Natural killer cell (primary cell): ENCODE measurements at places on chromosomes 6 and 20. TPM values are rescaled to one million over a fixed set of nuclear protein-coding genes. Genes with fewer than 3 reads are reported as not detected.

Gene OR2H2
- total RNA-seq, result not detected

Gene MBOAT1
- 5.2 TPM for total RNA-seq

- no peak for DNase-seq
- no peak overlapping the region for H3K27ac ChIP-seq
- no peaks in the 10 kb centered on the region for H3K27me3 ChIP-seq
- H3K4me3 ChIP-seq, result no peak overlapping the region
- H3K4me1 ChIP-seq, result no peaks in the 10 kb centered on the region
These were observed 178.9 kb downstream of the MMUT start for GRCh38 chr6:49284180-49284579.

DNA sequence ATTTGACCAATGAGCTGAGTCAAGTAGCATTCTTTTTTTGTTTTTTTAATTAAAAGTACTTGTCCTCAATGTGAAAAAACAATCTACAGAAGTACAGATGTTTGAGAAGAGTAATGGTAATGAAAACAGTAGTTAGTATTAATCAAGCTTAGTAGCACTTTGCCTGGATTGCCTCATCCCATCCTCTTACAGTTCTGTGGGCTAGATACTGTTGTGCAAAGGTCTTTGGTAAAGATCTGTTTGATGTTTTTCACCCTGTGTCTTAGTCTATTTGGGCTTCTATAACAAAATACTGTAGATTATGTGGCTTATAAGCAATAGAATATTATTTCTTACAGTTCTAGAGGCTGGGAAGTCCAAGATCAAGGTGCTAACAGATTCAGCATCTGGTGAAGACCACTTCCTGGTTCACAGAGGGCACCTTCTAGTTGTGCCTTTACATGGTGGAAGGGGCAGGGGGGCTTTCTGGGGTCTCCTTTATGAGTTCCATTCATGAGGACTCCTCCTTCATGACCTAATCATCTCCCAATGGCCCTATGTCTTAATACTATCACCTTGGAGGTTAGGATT is 84.3 kb downstream of the SHLD1 start:
- no peak for DNase-seq
- H3K4me1 ChIP-seq, result peaks cover 10% of the 10 kb centered on the region
- H3K36me3 ChIP-seq, result no peaks in the 10 kb centered on the region
- H3K27ac ChIP-seq, result no peak overlapping the region
- H3K27me3 ChIP-seq, result no peaks in the 10 kb centered on the region
- no peak overlapping the region for H3K4me3 ChIP-seq

DNA sequence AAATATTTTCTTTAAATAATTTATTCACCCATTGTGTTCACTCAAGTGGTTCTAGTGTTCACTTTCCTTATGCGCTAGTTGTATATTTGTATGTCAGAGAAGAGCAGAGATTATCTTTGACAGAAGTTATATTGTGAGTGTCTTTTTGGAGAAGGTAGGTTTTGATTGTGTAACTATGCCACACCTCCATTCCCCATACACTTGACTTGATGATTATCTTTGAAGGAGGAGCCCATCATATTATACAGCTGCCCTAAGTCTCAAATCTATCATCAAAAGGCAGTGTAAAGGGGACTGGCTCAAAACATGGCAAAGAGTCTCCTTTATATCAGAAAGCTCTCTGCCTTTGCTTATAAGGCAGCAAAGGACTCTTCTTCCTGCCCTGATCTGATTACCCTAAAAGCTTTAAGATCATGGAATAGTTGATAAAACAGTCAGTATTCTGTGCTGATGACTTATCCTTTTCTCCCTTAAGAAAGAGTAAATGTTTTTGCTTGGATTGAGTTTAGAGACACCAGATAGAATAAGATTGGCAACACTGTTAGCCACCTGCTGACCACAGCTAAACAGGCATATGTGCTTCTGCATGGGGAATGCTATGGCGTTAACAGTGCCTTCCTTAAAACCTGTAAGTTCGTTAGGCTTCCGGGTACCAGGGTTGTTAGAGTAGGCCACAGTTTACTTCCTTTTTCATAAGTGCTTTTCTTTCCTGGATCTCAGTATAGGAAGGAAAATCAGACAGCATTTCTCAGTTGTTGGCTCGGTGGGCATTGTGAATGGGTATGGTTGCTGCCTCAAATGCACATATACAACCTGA is 22.6 kb downstream of the TOP1 start:
- H3K4me1 ChIP-seq, result peaks cover 23% of the 10 kb centered on the region
- H3K27me3 ChIP-seq, result no peaks in the 10 kb centered on the region
- H3K27ac ChIP-seq, result peak overlapping the region; percentile 32
- H3K4me3 ChIP-seq, result no peak overlapping the region
- H3K36me3 ChIP-seq, result no peaks in the 10 kb centered on the region
- DNase-seq, result no peak

DNA sequence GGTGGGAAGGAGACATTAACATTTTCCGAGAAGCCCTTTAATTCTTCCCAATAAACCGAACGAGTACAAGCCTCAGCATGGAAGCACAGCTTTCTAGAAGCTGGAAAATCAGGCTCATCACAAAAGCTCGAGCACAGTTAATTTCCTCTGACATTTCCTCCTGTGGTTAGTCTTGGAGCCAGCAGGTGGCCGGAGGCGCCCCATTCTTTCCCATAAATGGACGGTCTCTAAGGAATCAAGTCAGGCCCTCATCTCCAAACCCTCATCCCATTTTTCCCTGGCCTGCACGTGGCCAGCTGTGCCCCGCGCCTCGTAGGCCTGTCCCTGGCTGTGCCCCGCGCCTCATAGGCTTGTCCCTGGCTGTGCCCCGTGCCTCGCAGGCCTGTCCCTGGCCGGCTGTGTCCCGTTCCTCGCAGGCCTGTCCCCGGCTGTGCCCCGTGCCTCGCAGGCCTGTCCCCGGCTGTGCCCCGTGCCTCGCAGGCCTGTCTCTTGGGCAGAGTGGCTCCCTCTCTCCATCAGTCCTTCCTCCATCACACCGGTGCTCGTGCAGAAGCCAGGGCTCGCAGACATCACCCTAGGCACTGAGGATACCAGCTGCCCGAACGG is 19.7 kb upstream of the NTSR1 start:
- H3K4me1 ChIP-seq, result peaks cover 22% of the 10 kb centered on the region
- no peak overlapping the region for H3K27ac ChIP-seq
- H3K36me3 ChIP-seq, result no peaks in the 10 kb centered on the region
- H3K4me3 ChIP-seq, result no peak overlapping the region
